GM12878 (cell line): ENCODE measurements at places on chromosomes 1 and 21.
A peak's percentile ranks its signal among the peaks of the same experiment; 100 is the strongest.

GRCh38 chr1:209497729-209498128 lies 85.8 kb upstream of the CAMK1G start:
- H3K27ac ChIP-seq = no peak overlapping the region
- no peak overlapping the region for H3K4me3 ChIP-seq
- no peaks in the 10 kb centered on the region for H3K27me3 ChIP-seq
- no peaks in the 10 kb centered on the region for H3K4me1 ChIP-seq

DNA sequence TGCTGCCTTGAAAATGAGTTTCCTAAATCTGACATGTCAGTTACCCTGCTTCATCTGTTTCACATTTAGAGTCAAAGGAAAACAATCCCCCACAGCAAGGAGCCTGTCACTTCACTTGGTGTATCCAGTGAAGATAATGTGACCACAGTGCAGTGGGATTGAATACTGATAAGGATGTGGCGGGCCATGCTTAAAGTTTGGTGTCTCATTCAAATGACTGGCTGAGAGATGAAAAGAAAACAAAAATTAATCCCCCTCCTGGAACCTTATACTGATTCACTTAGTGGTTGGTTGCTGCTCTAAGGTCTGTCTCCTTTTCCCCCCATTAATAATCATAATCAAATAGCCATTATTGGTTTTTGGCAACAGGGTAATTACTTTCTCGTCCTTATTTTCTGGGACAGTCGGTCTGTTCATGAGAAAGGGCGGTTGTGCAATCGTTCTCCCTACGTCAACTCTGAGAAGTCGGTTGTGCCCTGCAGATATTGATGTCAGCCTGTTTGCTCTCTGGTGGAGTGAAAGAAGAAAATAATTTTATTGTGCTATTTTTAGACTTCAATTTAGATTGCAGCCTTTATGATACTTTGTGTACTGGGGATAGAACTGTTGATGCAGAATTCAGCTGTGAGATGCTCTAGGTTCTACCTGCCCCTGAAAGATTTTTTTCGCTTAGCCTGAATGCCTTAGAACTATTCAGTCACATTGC lies 360.2 kb downstream of the DISC1 start:
- no peaks in the 10 kb centered on the region for H3K27me3 ChIP-seq
- H3K27ac ChIP-seq = no peak overlapping the region
- no peaks in the 10 kb centered on the region for H3K4me1 ChIP-seq
- DNase-seq = no peak
- no peaks in the 10 kb centered on the region for H3K36me3 ChIP-seq

DNA sequence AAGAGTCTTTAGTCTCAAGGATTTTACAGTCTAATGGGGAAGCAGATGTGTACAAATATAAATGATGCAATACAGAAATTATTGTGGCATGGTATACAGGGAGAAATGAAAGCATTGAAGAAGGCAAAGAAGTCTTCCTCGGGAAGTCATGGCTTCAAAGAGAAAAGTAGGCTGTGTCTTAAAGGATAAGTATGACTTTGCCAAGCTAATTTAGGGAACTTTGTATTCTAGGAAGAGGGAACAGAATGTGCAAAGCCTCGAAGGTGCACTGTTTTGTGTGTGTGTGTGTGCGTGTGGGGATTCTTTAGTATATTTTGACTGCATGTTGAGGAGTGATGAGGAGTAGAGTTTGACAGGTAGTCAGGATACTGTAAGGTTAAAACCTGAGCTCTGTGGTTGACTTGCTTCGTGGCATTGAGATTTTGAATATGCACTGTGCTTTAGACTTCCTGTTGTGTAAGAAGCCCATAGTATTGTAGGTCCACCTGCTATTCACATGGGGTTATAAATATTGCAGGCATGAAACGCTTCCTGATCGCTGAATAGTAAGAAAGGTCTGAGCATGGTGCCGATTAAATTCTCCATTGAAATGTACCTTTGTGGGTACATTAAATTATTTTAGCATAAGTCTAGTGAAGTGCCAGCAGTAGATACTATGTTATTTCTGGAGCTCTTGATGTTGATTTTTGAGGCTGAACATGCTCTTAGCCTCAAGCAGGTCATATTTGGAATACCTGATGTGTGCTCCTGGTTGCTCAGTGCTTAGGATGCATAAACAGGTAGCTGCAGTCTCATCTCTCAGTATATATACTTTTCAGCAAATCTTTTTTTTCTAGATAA lies 8.0 kb downstream of the SMAP2 start:
- no peak for DNase-seq
- peaks cover 68% of the 10 kb centered on the region for H3K4me1 ChIP-seq
- H3K4me3 ChIP-seq = peak overlapping the region; percentile 65
- H3K27me3 ChIP-seq = no peaks in the 10 kb centered on the region
- H3K27ac ChIP-seq = peak overlapping the region; percentile 97

DNA sequence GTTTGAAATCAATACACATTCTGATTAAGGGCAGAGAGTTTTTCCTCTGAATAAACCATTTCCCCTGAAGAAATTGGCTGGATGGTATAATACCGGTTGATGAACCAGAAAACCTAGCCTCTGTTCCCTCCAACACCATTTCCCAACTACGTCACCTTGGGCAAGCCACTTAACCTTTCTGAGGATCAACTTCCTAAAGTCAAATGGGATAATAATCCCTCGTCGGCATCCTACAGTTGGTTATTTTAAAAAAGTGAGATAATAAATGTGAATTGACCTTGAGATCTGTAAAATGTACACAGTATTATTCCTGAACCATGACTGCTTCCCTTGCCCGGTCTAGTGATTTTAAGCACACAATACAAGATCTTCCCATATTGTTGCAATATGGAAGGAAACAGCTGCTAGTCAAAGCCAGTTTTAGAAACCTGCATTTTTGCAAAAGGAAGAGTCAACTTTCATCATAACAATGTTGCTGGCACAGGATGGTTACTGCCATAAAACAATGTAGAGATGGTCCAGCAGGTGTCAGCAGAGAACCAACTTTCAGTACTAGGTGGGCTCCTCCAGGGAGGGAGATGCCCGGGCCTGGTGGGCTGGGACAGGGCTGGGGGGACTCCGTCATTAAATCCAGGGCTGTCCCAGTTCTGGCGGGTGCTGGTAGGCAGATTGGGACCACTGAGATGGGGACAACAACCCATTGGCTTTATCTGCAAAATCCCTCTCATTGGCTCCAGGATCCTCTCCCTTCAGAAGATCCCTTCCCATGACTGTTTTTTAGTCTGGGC lies 5.2 kb upstream of the HLX start:
- H3K36me3 ChIP-seq = no peaks in the 10 kb centered on the region
- H3K4me1 ChIP-seq = peaks cover 10% of the 10 kb centered on the region
- H3K4me3 ChIP-seq = no peak overlapping the region
- 0 out of 2 replicates have a peak, but pooled peaks cover 4% of the 10 kb centered on the region for H3K27me3 ChIP-seq
- no peak for DNase-seq

GRCh38 chr1:150778409-150778808 lies 12.8 kb upstream of the CTSS start:
- no peaks in the 10 kb centered on the region for H3K36me3 ChIP-seq
- no peak for DNase-seq
- no peaks in the 10 kb centered on the region for H3K27me3 ChIP-seq
- H3K4me3 ChIP-seq = no peak overlapping the region
- no peak overlapping the region for H3K27ac ChIP-seq

DNA sequence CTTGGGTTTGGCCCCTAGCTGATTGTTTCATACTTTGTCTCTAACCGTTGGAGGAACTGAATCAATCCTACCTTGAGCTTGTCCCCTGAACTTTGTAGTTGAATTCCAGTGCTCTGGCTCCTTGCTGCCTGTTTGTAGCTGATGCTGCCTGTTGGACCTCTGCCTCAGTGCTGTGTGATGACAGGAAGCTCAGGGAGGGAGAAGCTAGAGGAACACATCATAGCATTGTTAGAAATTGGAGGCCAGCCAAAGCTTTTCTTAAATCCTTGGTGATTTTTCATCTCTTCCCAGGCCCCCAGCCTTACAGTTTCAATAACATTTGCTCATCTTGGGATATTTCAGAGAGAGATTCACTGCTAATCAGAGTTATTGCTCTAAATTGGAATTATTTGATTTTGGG lies 34.0 kb downstream of the MACF1 start:
- no peak overlapping the region for H3K4me3 ChIP-seq
- no peak overlapping the region for H3K27ac ChIP-seq
- no peaks in the 10 kb centered on the region for H3K4me1 ChIP-seq
- H3K27me3 ChIP-seq = no peaks in the 10 kb centered on the region
- DNase-seq = no peak
- H3K36me3 ChIP-seq = no peaks in the 10 kb centered on the region; the same call in 1 of the 2 replicates

DNA sequence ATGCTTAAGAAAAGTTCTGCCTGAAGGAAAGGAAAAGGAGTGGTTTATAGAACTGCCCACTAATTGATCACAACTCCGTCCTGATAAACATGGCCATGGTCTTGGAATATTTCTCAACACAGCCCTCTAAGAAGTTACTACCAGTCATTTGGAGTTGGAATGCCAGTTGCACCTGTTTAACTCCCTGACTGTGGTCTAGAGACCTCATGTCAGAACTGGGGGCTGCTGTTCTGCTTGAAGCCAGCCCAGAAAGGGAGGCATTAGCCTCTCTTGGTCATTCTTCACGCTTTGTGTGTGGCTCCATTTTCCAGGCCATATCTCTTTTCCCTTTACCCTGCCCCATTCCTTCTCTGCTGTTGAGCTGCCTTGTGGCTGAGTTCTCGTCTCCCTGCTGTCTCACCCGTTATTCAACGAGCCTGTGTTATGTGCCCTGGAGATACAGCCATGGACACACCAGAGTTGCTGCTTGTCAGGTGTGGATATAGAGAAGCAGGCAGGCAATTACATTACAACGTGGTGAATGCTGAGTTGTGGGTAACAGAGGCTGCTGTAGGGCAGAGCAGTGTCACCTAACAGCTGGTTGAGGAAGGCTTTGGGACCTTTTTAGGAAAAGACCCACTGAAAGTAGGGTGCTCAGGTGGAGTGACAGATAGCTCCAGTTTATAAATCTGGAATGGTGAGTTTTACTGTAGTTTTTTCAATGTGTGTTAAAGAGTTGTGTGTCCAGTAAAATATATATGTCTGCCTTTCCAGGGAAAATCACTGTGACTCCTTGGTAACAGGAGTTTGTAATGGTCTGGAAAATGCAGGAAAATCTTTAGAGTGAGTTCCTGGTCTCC lies 137.0 kb upstream of the IPO9 start:
- H3K36me3 ChIP-seq = no peaks in the 10 kb centered on the region
- no peak overlapping the region for H3K27ac ChIP-seq
- H3K4me1 ChIP-seq = no peaks in the 10 kb centered on the region
- no peak overlapping the region for H3K4me3 ChIP-seq

GRCh38 chr1:168693197-168693871 lies 35.7 kb downstream of the DPT start:
- no peak for DNase-seq
- H3K27me3 ChIP-seq = no peaks in the 10 kb centered on the region; the same call in 1 of the 2 replicates
- no peak overlapping the region for H3K4me3 ChIP-seq
- no peak overlapping the region for H3K27ac ChIP-seq

GRCh38 chr1:59194621-59195020 lies 102.3 kb upstream of the FGGY start:
- H3K36me3 ChIP-seq = no peaks in the 10 kb centered on the region
- DNase-seq = no peak
- no peak overlapping the region for H3K27ac ChIP-seq
- no peaks in the 10 kb centered on the region for H3K27me3 ChIP-seq
- no peak overlapping the region for H3K4me3 ChIP-seq

DNA sequence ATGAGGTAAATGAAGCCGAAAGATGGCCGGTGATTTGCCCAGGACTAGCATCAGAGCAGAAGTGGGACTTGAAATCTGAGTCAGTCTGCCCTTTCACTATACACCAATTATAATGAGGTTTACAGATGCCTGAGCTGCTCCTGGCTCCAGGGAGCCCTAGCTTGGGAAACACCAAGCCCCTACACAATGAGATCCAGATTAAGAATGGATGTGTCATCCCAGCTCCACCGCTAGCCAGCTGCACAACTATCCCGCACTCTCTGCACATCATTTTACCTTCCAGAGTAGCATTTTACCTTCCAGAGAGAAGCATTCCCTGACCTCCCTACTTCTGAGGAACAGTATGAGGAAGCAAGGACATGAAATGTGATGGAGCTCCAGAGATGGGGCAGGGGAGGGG lies 27.0 kb downstream of the SERTAD4 start:
- H3K4me1 ChIP-seq = no peaks in the 10 kb centered on the region
- no peaks in the 10 kb centered on the region for H3K36me3 ChIP-seq
- 0 out of 2 replicates have a peak, but pooled peaks cover 6% of the 10 kb centered on the region for H3K27me3 ChIP-seq
- no peak overlapping the region for H3K4me3 ChIP-seq
- no peak for DNase-seq
- H3K27ac ChIP-seq = no peak overlapping the region

DNA sequence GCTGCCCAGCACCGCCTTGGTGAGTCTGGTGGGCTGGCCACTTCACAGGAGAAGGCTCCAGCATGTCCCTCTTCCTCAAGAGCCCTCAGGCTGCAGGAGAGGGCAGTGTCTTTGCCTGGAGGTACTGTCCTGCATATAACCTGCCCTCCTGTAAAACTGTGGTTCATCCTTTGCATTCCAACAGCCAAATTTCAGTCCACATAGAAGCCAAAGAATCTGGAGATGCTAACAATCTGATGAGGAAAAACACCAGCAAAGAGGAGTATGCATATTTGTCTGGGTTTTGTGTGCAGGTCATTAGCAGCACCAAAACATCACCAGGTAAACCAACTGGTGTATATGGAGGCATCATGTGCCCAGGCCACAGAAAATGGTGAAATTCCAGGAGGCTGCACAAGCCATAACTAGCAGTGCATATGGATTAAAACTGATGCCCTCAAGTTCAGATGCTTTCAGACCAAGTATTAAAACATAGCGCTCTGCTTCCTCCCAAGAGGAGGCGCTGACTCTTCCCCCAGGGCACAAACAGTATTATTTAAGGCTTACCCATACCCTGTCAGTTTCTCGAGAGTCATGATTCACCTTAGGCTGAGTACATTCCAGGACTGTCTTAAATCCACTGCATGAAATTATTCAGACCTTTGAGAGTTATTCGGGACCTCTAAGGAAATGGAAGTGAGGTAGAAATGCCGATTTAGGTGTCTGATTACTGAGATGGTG lies 150.5 kb upstream of the COA6 start:
- no peaks in the 10 kb centered on the region for H3K4me1 ChIP-seq
- no peaks in the 10 kb centered on the region for H3K36me3 ChIP-seq
- DNase-seq = no peak
- H3K27me3 ChIP-seq = no peaks in the 10 kb centered on the region

GRCh38 chr1:153789478-153790034 lies 14.3 kb downstream of the SLC27A3 start:
- no peaks in the 10 kb centered on the region for H3K36me3 ChIP-seq
- peak overlapping the region; percentile 91 for H3K27ac ChIP-seq
- no peak overlapping the region for H3K4me3 ChIP-seq
- no peak for DNase-seq

GRCh38 chr1:218499011-218499691 lies 154.0 kb downstream of the TGFB2 start:
- H3K27me3 ChIP-seq = no peaks in the 10 kb centered on the region
- H3K27ac ChIP-seq = no peak overlapping the region
- H3K36me3 ChIP-seq = no peaks in the 10 kb centered on the region
- DNase-seq = no peak
- no peak overlapping the region for H3K4me3 ChIP-seq

- H3K4me3 ChIP-seq = no peak overlapping the region
- H3K27ac ChIP-seq = no peak overlapping the region
- H3K27me3 ChIP-seq = peaks cover 3% of the 10 kb centered on the region; the same call in 1 of the 2 replicates
- peaks cover 4% of the 10 kb centered on the region for H3K4me1 ChIP-seq
Observed at GRCh38 chr1:48725341-48726046, 51.2 kb downstream of the BEND5 start.

- H3K36me3 ChIP-seq = no peaks in the 10 kb centered on the region
- no peak overlapping the region for H3K4me3 ChIP-seq
- no peak for DNase-seq
- H3K27ac ChIP-seq = no peak overlapping the region
- no peaks in the 10 kb centered on the region for H3K4me1 ChIP-seq
Observed at GRCh38 chr1:17365293-17365692, 6.7 kb upstream of the PADI6 start.
